ENCODE measurements at places on chromosomes 6 and 20.
A peak's percentile ranks its signal among the peaks of the same experiment; 100 is the strongest.

DNA sequence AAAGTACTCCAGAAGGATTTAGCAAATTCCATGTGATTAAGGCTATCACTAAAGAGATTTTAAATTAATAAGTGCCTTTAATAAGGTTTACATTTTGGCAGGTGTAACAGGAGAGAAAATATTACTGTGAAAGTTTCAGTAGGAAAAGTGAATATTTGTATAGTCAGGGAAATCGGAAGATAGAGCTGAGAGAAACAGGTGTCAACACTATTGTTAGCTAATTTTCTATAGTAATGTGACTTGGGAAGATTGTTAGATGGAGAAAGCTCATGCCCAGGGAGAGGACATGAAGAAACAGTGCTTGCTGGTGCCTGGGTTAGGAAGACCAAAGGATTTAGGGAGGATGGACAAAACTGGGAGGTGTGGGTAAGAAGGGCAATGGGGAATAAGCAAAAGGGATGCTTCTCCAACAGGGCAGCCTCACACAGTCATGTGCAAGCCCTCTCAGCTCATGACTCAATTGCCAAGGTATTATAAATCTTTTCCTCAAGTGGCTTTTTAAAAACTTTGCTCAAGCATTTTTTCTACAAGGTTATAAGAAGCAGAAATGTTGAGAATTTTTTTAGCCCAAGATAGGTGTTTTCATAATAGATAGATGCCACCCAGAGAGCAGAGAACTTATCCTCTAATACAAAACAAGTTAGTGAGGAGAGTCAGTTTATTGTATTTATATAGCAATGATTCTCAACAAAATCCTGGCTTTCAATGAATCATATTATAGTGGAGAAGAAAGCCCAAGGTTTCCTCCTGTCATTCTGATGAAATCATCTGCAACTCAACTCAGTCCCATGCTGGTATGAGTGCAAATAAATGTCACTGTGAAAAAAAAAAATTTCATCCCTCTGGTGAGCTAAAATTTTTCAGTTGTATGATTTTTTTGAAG lies 325.2 kb upstream of the NT5E start:
- no peaks in the 10 kb centered on the region for H3K27me3 ChIP-seq
- peaks cover 44% of the 10 kb centered on the region for H3K4me1 ChIP-seq
- no peak for DNase-seq

- no peak overlapping the region for H3K4me3 ChIP-seq
- no peaks in the 10 kb centered on the region for H3K4me1 ChIP-seq
- no peaks in the 10 kb centered on the region for H3K36me3 ChIP-seq
- no peaks in the 10 kb centered on the region for H3K27me3 ChIP-seq
- no peak for DNase-seq
- H3K27ac ChIP-seq: no peak overlapping the region
Measured at GRCh38 chr6:11810039-11810541, 31.5 kb upstream of the ADTRP start.

DNA sequence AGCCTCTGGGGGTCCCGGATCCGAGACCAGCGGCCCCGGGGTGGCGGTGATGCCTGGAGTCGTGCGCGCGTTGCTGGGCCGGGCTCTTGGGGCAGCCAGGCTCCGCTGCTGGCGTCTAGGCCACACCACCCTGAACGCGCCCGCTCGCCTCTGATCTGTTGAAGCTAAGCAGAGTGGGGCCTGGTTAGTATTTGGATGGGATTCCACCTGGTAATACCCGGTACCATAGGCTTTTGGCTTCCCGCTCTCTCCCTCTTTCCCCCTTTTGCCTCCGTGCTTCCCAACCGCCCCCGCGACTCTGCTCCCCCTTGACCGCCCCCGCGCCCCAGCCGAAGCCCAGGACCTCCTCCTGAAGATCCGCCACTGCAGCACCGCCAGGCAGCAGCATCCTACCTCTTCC lies 1383.5 kb upstream of the DEFB115 start:
- DNase-seq: no peak
- no peak overlapping the region for H3K27ac ChIP-seq
- no peaks in the 10 kb centered on the region for H3K4me1 ChIP-seq
- no peaks in the 10 kb centered on the region for H3K36me3 ChIP-seq
- no peak overlapping the region for H3K4me3 ChIP-seq
- H3K27me3 ChIP-seq: no peaks in the 10 kb centered on the region

GRCh38 chr6:113414511-113414910 lies 442.6 kb upstream of the MARCKS start:
- H3K27ac ChIP-seq: no peak overlapping the region
- H3K27me3 ChIP-seq: no peaks in the 10 kb centered on the region
- peaks cover 4% of the 10 kb centered on the region for H3K4me1 ChIP-seq

- no peaks in the 10 kb centered on the region for H3K36me3 ChIP-seq
- no peaks in the 10 kb centered on the region for H3K4me1 ChIP-seq
- no peaks in the 10 kb centered on the region for H3K27me3 ChIP-seq
- no peak overlapping the region for H3K4me3 ChIP-seq
Measured at GRCh38 chr6:62993951-62994350, 217.3 kb upstream of the FKBP1C start.

DNA sequence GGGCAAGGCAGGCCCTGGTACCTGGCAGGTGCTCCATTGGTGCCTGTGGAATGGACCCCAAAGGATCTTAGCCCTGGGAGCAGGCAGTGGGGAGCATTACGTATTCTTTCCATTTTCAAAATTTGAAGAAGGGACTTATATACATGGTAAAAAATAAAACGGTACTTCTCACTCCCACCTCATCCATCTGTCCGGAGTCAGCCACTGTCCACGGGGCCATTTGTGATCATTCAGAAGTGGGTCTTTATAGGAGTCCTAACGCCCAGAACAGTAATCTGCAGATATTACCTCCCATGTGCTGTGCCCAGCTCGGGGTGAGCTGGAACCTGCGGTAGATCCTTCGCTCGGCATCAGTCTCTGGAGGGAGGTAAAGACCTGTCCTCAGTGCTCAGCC lies 110.4 kb downstream of the SYCP2 start:
- 0 out of 2 replicates have a peak, but pooled peaks cover 2% of the 10 kb centered on the region for H3K27me3 ChIP-seq
- H3K4me1 ChIP-seq: no peaks in the 10 kb centered on the region
- no peaks in the 10 kb centered on the region for H3K36me3 ChIP-seq

- H3K27me3 ChIP-seq: peaks cover 39% of the 10 kb centered on the region
- no peaks in the 10 kb centered on the region for H3K36me3 ChIP-seq
Measured at GRCh38 chr20:62782149-62782892, 14.0 kb upstream of the MRGBP start.

DNA sequence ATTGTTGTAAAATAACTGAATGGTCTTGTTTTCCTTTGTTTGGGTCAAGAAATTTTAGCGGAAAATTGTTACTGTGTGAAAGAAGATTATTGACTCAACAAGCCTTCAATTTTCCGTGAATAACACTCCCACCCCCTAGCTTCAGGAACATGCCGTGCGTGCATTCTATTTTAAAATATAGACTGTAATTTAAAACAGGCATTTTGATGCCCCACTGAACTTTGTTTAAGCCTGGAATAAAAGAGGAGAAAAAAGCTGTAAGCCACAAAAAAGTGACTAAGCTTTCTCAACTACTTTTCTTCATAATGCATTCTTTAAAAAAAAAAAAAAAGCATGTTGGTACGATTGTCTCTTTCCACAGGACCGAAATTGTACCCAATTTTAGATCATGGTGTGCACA lies 166.0 kb downstream of the ARID1B start:
- H3K4me1 ChIP-seq: peaks cover 16% of the 10 kb centered on the region
- H3K4me3 ChIP-seq: no peak overlapping the region
- no peaks in the 10 kb centered on the region for H3K27me3 ChIP-seq
- H3K27ac ChIP-seq: 0 out of 2 replicates have a peak overlapping the region, but pooled peaks have one; percentile 9

GRCh38 chr20:62631336-62632308 lies 10.7 kb upstream of the SLCO4A1 start:
- H3K36me3 ChIP-seq: no peaks in the 10 kb centered on the region
- no peak for DNase-seq
- H3K27me3 ChIP-seq: no peaks in the 10 kb centered on the region
- H3K4me1 ChIP-seq: peaks cover 30% of the 10 kb centered on the region
- H3K4me3 ChIP-seq: no peak overlapping the region
- H3K27ac ChIP-seq: no peak overlapping the region

DNA sequence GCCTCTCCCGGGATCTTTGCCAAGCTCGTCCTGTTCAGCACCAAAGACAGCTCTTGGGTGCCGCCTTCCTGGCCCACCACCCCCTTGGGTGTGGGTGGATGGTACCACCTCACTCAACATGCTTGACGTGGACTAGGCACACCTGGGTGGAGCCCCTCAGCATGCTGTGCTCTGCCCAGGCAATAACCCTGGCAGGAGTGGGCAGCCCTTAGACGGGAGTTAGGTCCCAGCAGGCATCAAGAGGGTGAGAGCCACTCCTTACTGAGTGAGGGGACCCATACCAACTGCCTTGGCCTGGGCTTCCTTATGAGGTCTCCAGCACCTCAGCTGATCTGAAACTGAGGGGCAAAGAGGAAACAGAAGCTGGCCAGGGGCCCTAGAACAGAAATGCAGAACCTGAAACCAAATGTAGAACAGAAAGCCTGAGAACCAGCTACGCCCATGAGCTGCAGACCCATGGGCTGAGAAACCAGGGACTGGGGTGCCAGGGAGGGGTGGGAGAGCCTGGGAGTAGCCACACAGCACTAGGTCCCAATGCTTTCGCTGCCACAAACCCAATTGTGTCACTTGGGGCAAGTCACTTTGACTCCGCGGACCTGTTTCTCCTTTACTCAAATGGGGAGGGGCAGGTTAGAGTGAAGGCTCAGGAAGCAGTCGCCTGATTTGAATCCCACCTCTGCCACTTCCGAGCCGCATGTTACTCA lies 2.0 kb downstream of the FGD2 start:
- H3K27ac ChIP-seq: no peak overlapping the region
- no peak overlapping the region for H3K4me3 ChIP-seq
- no peak for DNase-seq
- H3K4me1 ChIP-seq: peaks cover 8% of the 10 kb centered on the region
- H3K27me3 ChIP-seq: no peaks in the 10 kb centered on the region
- no peaks in the 10 kb centered on the region for H3K36me3 ChIP-seq

- no peaks in the 10 kb centered on the region for H3K27me3 ChIP-seq
- H3K27ac ChIP-seq: no peak overlapping the region
- no peak overlapping the region for H3K4me3 ChIP-seq
- no peak for DNase-seq
- H3K4me1 ChIP-seq: no peaks in the 10 kb centered on the region
Measured at GRCh38 chr6:20861481-20861880, 327.2 kb downstream of the CDKAL1 start.

DNA sequence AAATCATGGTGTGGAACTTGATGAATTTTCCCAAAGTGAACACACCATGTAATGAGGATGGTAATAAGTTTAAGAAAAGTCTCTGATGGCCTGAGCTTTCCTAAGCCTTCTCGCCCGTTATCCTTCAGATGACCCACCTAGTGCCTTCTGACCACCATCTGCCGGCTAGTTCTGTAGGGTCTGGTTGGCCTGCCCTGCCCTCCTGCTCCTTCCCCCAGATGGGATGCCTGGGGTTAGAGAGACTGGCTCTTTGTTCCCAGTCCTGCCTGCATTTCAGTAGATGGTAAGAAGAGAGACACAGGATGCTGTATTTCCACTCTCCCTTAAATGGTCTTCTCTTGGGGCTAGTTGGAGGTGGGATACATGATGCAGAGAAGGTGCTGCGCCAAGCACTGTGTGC lies 43.0 kb downstream of the TIAM2 start:
- no peaks in the 10 kb centered on the region for H3K27me3 ChIP-seq
- no peaks in the 10 kb centered on the region for H3K4me1 ChIP-seq
- H3K27ac ChIP-seq: no peak overlapping the region
- peaks cover 10% of the 10 kb centered on the region for H3K36me3 ChIP-seq
- no peak for DNase-seq
- no peak overlapping the region for H3K4me3 ChIP-seq

GRCh38 chr20:17012546-17013226 lies 214.2 kb upstream of the PCSK2 start:
- no peak overlapping the region for H3K4me3 ChIP-seq
- H3K4me1 ChIP-seq: no peaks in the 10 kb centered on the region
- no peak overlapping the region for H3K27ac ChIP-seq
- H3K36me3 ChIP-seq: no peaks in the 10 kb centered on the region
- peaks cover 14% of the 10 kb centered on the region for H3K27me3 ChIP-seq

DNA sequence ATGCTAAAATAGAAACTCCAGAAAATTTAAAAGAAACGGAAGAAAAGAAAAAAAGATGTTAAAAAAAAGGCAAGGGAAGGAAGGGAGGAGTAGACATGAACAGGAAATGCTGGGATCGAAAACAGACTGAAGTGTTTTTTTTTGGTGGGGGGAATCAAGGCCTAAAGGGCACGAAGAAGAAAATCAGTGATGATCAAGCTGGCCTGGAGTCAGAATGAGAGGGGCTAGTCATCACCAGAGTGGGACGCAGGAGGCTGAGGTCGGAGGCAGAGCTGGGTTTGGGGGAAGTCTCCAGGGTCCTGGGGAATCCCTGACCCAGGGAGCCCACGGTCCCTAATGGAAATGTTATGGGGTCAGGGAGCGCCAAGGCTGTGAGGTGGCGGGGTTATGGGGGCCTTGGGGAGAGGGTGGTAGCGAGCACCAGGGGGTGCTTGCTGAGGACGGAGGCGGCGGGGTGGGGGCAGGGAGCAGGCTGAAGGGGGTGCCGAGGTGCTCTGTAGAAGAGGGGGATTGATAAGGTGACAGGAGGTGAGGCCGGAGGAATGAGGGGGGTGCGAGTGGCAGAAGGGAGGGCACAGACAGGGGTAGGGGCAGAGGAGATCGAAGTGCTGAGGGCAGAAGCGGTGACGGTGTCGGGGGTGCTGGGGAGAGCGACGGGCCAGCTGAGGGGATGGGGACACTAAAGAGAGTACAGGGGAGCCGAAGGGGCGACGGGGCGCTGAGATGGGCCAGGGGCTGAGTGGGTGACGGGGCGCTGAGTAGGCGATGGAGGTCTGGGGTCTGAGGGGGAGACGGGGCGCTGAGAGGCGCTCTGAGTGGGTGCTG lies 684 bp downstream of the ZNFX1 start:
- H3K4me3 ChIP-seq: peak overlapping the region; percentile 53
- H3K36me3 ChIP-seq: peaks cover 77% of the 10 kb centered on the region
- H3K27ac ChIP-seq: peak overlapping the region; percentile 91
- H3K4me1 ChIP-seq: peaks cover 38% of the 10 kb centered on the region

DNA sequence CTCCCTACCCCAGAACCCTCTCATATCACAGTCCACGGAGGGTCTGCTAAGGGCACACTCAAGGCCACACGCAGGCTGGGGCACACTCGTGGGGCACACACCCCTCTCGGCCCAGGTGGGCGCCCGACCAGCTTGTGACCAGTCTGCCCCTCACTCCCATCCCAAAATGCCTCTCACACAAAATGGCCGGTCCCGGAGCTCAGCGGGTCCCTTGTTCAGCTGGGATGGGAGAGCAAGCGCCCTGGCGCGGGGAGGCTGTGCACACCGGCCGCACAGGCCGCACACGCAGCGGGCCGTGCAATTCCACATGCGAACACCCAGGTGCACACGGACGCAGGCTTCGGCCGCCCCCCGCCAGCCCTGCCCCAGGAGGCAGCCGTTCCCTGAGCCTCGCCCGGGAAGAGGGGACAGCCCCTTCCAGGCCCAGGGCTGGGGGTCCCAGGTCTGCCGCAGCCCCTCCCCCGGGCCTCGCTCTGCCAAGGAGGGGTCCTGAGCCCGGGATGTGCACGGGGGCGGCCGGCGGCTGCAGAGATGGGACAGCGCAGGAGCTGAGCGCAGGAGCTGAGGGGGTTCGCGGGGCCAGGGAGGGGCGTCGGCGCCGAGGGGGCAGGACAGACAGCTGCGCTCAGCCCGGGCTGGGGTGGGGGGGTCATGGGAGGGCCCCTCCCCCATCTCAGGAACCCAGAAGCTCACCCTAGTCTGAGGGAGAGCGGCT lies 1.3 kb downstream of the KCNQ2 start:
- DNase-seq: no peak
- H3K36me3 ChIP-seq: no peaks in the 10 kb centered on the region
- no peak overlapping the region for H3K27ac ChIP-seq
- H3K27me3 ChIP-seq: peaks cover 92% of the 10 kb centered on the region
- no peaks in the 10 kb centered on the region for H3K4me1 ChIP-seq

GRCh38 chr6:109230453-109230852 lies 135.1 kb downstream of the CEP57L1 start:
- 0 out of 2 replicates have a peak, but pooled peaks cover 3% of the 10 kb centered on the region for H3K27me3 ChIP-seq
- no peak overlapping the region for H3K27ac ChIP-seq
- DNase-seq: no peak
- no peaks in the 10 kb centered on the region for H3K4me1 ChIP-seq
- H3K4me3 ChIP-seq: no peak overlapping the region

Measured in SJSA1 (cell line).